Cortex of kidney (tissue), 1 donor: ENCODE measurements at places on chromosomes 3 and 15.

DNA sequence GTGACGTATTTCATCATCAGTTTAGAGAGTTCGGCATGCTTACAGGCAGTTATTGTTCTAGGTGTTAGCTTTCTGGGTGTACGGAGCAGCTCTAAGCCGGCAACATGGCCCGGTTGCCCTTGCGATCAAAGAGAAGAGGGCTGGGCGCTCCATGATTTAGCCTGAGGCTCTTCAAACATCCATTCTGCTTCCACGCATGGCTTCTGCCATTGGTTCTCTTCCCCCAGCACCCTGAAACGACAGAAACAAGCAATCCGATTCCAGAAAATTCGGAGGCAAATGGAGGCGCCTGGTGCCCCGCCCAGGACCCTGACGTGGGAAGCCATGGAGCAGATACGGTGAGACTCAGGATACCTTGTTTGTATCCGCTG is 574 bp downstream of the NGRN start:
- no peak for DNase-seq

GRCh38 chr15:31279221-31280045 is 47.2 kb upstream of the KLF13 start:
- no peak for DNase-seq

DNA sequence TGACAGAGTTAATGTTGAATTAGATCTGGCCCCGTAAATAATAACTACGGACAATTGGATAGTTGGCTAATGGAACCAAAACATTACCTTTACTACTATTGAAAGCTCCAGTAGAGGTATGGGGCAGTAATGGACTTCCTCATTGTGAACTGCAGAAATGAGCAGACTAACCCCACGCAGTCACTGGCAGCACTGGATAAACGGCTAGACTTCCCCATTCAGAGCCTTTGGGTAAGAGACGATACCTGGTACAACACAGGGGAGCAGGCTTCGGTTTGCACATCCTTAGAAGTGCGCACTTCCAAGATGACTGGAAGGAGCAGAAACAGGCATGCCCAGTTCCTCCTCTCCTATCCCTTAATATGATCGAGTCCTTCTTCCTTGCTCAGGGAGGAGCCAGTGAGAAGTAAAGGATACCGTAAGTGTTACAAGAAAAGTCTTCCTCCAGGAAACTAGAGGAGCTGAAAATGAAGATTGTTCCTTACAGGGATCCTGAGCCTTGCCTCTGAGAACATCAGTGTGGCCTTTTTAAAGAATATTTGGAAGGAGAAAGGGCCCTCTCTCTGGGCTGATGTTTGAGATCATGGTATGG is 100.5 kb upstream of the NECTIN3 start:
- DNase-seq: no peak

- DNase-seq: no peak
Observed at GRCh38 chr3:47464588-47464987, 11.2 kb downstream of the SCAP start.

DNA sequence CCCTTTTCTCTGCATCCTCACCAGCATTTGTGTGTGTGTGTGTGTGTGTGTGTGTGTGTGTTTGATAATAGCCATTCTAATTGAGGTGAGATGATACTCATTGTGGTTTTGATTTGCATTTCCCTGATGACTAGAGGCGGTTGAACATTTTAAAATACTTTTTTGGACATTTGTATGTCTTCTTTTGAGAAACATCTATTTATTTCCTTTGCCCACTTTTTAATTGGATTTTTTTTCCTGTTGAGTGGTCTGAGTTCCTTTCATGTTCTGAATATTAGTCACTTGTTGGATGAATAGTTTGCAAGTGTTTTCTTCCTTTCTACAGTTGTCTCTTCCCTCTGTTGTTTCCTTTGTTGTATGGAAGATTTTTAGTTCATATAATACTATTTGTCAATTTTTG is 54.3 kb upstream of the THSD4 start:
- no peak for DNase-seq
